Left cardiac atrium (tissue), 4 donors: ENCODE measurements at places on chromosomes 4 and X. TPM values are rescaled to one million over a fixed set of nuclear protein-coding genes. Genes with fewer than 3 reads are reported as not detected.

GRCh38 chrX:71170660-71171059 is 26.0 kb downstream of the NLGN3 start:
- no peak for DNase-seq

SULT1E1 gene
- total RNA-seq: not detected

- DNase-seq: no peak
Measured at GRCh38 chr4:118865091-118865708, 23.5 kb upstream of the SYNPO2 start.

- DNase-seq: no peak
Measured at GRCh38 chr4:173538909-173539445, 8.9 kb upstream of the HAND2 start.

DNA sequence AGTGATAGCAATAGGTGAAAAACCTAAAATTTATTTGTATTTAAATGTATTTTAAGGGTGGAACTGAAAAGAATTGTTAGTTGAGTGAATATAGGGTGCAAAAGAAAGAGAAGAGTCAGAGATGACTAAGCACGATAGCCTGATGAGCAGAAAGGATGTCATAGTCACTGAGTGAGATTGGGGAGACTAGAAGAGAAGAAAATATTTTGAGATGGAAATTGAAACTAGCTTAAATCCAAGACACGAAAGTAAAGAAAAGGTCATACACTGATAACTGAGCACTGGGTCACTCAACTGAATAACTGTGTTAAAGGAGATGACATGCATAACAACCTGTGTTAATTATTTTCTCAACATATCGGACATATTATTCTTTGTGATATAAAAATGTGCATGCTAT is 55.5 kb downstream of the SPANXN4 start:
- DNase-seq: no peak

- DNase-seq: no peak
Measured at GRCh38 chr4:80393970-80394250, 58.4 kb downstream of the CFAP299 start.

DNA sequence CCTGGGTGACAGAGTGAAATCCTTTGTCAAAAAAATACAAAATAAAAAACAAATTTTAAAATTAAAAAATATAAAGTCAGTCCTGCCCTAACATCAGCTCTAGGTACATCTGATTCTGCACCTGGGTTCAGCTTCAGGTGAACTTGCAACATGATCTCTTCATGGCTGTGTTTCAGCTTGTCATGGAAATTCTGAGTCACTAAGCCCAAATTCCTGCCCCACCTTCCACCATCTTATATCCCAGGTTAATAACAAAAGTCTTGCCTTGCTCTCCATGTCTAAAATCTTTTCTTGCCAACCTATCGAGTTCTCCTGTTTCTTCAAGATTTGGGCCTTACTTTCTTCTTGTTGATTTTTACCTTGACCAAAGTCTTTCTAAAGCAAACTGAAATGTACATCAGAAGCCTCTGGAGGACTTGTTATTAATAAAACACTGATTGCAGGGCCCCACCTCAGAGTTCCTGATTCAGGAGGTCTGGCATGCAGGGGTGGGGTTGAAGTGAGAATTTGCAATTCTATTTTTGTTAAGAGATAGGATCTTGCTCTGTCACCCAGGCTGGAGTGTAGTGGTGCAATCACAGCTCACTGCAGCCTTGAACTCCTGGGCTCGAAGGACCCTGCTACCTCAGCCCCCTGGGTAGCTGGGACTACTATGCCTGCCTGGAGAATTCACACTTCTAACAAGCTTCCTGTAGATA is 125.8 kb upstream of the VCX3A start:
- no peak for DNase-seq

DNA sequence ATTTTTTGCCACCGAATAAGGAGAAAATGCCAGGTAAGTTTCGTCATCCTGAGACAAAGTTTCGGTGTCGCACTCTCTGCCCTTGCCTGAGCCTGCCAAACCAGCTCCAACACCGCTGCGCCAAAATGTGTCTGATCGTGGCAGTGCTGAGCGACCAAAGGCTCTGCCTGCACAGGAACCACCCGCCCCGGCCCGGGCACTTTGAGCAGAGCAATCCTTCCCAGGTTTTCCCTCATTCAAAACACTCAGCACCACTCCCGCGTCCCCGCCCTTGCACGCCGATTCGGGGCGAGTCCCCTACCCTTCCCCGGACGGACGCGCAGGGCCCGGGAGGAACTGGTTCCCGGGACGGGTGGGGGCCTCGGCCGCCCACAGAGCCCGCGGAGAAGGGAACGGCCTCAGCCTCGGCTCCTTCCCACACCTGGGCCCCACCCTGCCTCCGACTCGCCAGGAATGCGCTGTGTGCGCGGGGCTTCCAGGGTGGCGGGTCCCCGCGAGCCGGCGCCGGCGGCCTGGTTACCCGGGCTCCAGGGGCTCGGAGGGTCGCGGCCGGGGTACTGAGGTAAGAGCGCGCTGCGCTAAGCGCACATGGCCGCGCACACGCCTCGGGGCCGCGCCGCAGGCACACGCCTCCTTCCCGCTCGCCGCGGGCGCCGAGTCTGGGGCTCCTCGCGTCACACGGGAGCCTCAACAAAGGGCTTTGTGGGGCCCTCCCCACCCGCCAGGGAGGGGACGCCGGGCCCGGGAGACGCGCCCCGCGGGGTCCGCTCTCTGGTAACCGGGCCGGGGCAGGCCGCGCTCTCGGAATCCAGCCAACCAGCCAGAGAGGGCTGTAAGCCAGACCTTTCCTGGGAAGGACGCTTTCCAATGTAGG is at the start of gene C4orf36:
Gene C4orf36 (minus strand): TSS at position 661 of the 874 bp plus-strand sequence. CDS start 902 bp downstream, outside the sequence.
- peak; percentile 62 for DNase-seq

DNA sequence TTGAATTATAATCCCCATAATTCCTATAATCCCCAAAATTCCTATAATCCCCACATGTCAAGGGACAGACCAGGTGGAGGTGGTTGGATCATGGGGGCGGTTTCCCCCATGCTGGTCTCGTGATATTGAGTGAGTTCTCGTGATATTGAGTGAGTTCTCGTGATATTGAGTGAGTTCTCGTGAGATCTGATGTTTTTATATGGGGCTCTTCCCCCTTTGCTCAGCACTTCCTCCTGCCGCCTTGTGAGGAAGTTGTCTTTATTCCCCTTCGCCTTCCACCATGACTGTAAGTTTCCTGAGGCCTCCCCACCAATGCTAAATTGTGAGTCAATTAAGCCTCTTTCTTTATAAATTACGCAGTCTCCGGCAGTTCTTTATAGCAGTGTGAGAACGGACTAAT is 36.6 kb upstream of the GPR78 start:
- no peak for DNase-seq

DNA sequence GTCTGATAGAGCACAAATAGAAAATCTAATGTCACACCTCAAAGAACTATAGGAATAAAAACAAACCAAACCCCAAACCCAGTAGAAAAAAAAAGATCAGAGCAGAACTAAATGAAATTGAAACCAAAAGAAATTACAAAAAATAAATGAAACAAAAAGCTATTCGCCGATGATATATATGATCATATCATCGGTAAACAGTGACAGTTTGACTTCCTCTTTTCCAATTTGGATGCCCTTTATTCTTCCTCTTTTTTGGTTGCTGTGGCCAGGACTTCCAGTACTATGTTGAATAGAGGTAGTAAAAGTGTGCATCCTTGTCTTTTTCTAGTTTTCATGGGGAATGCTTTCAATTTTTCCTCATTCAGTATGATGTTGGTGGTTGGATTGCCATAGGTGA is 215.3 kb upstream of the AR start:
- DNase-seq: no peak

DNA sequence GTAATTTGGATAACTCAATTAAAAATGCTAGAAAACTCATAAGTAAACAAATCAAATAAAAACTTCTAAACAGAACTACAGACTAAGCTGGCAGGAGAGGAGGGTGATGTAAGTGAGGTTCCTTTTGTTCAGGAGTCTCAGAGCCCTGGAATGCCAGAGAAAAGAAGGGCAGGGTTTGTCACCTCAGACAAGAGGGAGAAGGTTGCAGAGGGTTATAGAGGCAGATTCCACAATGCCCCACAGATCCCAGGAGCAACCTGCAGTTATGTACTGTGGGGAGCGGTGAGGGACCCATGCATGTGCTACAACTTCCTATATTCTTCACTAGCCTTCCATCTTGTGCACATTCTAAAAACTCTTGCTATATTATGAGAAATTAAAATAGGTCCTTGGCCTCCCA is 129.7 kb downstream of the CFAP299 start:
- no peak for DNase-seq

DNA sequence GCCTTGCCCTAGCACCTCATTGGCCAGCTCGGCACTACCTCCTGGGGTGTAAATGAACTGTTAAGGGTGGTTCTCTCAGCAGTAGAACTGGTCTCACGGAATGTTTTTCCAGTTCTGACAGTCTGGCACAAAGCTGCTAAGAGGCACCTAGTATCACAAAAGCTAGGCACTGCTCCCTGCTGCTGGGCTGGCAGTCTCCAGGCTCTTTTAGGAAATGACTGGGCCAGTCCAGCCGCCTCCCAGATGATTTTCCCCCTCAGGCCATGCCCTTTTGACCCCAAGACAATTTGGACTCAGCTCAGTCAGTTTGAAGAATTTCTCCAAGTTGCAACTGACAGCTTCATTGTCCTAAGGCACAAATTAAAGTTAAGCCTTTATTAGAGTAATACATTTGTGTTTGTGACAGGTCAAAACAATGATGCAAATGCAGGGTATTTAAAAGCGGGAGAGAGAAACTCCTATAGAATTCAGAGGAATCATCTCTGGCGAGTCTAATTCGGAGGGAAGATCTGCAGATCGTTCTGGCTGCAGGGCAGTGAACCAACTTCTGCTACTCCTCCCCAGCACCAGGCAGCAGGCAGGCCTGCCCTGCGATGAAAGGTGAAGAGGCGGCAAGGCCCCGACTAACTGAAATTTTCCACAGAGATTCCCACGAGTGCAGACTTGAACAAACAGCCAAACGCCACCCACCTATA is 7.9 kb downstream of the FRMD7 start:
- DNase-seq: no peak

TCP11X2 gene
- total RNA-seq: not detected

DNA sequence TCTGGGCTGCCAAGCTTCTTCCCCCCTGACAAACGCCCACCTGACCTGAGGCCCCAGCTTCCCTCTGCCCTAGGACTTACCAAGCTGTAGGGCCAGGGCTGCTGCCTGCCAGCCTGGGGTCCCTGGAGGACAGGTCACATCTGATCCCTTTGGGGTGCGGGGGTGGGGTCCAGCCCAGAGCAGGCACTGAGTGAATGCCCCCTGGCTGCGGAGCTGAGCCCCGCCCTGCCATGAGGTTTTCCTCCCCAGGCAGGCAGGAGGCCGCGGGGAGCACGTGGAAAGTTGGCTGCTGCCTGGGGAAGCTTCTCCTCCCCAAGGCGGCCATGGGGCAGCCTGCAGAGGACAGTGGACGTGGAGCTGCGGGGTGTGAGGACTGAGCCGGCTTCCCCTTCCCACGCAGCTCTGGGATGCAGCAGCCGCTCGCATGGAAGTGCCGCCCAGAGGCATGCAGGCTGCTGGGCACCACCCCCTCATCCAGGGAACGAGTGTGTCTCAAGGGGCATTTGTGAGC is 37.0 kb downstream of the HTRA3 start:
- DNase-seq: no peak

GRCh38 chr4:176320976-176321361 is 1.2 kb downstream of the SPCS3 start:
- no peak for DNase-seq

KANTR gene
- total RNA-seq: 5.7 TPM

GRCh38 chr4:71405791-71406190 is 67.0 kb downstream of the SLC4A4 start:
- no peak for DNase-seq

GRCh38 chrX:150899191-150899757 is 806 bp upstream of the CD99L2 start:
- peak; percentile 31 for DNase-seq

- no peak for DNase-seq
Measured at GRCh38 chr4:46946919-46947536, 38.0 kb upstream of the COX7B2 start.

DNA sequence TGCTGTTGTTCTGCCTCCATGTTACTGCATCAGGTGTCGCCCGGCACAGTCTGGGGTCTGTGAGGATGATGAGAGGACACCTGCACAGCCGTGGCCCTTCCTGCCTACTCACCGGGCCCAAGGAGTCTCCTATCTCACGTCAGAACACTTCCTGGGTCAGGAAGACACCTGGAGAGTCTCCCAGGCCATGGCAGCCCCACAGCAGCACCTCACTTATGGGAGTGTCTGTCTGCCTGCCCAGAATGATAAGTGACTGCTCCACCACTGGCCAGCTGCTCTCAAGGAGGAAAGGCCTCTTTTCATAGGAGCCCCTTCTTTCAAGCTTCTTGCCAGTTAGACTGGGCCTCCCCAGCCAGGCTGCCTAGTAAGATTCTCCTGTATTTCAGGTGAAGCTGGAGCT is 56.1 kb downstream of the NELFA start:
- no peak for DNase-seq

GRCh38 chr4:52760256-52760655 is 9.0 kb upstream of the ERVMER34-1 start:
- no peak for DNase-seq

DNA sequence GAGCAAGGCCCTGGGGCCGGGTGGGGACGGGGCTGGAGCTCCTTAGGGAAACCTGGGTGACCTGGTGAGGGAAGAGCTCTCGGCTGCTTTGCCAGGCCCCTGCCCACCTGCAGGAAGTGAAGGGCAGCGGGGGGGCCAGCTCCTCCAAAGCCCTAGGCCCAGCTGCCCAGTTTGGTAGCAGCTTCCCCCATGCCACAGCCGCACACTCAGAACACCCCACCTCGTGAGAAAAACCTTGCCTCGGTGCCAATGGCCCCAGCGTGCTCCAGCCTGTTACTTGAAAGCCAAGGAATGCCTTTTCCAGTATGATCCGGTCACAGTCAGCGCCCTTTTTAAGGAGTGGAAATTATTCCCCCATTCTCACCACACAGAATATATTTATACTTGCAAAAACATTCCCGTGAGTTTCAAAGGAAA is 38.3 kb downstream of the ACOX3 start:
- no peak for DNase-seq

DNA sequence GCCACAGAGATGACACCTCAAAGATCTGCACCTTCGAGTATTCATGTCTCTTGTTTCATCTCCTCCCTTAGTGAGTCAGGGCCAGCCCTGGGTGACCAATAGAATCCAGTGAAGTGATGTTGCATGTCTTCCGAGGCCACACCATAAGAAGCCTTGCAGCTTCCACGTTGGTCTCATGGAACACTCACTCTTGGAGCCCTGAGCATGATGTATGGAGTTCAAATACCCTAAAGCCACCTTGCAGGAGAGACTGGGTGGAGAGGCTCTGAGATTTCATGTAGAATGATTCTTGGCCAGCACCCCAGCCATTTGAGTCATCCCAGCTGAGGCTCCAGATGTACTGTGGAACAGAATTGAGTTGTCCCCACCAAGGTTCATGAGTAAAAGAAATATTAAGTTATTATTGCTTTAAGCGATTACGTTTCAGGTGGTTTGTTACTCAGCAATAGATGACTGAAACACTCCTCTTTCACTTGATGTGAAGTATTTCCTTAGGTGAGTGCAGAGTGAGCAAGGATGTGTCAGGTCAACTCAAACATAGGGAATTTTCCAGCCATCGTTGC is 5.0 kb upstream of the RP2 start:
- no peak for DNase-seq

GRCh38 chrX:13198056-13198761 is 121.6 kb downstream of the ATXN3L start:
- no peak for DNase-seq

GRCh38 chrX:11382930-11383329 is 89.7 kb downstream of the AMELX start:
- no peak for DNase-seq

GRCh38 chr4:145843639-145844038 is 95.0 kb downstream of the ZNF827 start:
- no peak for DNase-seq

GRCh38 chrX:97490656-97491055 is 606.9 kb downstream of the RPA4 start:
- DNase-seq: no peak
